Astrocyte (in vitro differentiated cells and primary cell): ENCODE measurements at places on chromosomes 16 and 17. TPM values are rescaled to one million over a fixed set of nuclear protein-coding genes. Genes with fewer than 3 reads are reported as not detected.

- no peak overlapping the region for H3K27ac ChIP-seq
- H3K4me3 ChIP-seq: no peak overlapping the region
- DNase-seq: peak; percentile 3
These were observed 233.1 kb upstream of the AXIN2 start for GRCh38 chr17:65794572-65794971.

DNA sequence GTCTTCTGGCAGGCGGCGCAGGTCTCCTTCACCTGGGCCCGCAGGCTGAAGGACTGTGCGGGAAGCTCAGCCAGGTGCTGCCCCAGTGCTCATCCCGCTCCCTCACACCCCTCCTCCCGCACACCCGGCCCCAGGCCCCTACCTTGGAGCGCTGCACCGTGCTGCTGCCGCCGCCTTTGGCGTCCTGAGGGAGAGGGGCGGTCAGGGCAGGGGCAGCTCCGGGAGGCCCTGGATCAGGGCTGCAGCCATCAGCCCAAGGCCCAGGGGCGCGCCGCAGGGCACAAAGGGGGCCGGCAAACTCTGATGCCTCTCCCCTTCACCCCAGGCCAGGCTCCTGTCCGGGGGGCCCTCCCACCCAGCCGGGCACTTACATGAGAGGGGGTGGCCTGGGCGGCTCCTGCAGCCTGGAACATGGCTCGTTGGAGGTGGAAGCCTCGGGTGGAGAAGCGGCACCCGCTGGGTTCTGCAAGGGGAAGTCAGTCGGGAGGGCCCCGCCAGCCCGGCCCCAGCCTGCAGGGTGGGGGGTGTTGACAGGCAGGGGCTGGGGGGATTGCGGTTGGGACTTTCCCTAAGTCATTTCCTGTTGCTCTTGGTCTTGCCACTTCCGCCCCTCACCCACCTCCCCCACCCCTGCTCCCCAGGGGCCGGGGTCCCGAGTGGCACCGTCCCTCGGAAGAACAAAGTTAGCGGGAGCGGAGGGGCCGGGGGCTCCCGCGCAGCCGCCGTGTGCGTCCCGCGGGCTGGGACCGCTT is 863 bp downstream of the LIMD2 start:
- H3K36me3 ChIP-seq: peaks cover 4% of the 10 kb centered on the region
- DNase-seq: peak; percentile 18
- H3K27me3 ChIP-seq: no peaks in the 10 kb centered on the region
- H3K4me1 ChIP-seq: peaks cover 11% of the 10 kb centered on the region
- H3K4me3 ChIP-seq: peak overlapping the region; percentile 61

DNA sequence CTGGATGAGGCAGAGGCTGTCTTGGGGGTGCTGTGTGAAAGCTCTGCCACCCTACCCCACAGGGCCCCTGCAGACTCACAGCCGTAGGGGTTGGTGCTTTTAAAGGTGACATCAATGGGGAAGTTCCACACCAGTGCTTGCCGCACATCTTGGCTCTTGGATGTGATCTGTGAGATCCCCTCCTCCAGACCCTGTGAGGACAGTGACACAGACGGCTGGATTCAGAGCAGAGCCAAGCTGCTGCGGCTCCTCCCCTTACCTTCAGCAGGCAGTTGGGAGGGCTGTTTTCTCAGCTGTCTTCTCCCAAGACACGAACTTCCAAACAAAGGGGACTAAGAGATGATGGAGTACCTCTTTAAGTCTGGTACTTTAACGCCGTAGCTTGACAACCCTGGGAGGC is 4.8 kb downstream of the B9D1 start:
- H3K27me3 ChIP-seq: no peaks in the 10 kb centered on the region
- DNase-seq: no peak
- H3K4me3 ChIP-seq: no peak overlapping the region
- H3K27ac ChIP-seq: no peak overlapping the region

DNA sequence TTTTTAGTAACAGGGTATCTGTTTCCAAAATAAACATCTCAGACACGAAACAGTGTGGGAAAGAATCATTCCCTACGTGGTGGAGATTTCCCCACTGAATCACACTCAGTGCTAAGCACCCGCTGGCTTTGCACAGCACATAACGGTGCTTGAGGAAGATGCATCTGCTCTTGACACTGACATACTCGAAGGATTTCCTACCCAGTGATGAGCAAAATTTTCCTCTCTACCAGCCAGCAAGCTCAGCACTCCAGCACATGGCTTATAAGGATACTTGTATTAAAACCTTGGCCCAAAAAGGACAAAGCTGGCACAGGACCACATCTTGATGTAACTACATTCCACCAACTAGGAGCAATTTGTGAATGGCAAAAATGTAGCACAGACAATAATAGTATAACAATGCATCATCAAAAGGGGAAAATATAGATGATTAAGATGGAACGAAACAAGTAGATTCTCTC is 59.0 kb downstream of the ANKFY1 start:
- DNase-seq: peak; percentile 96
- H3K27ac ChIP-seq: peak overlapping the region; percentile 80
- no peaks in the 10 kb centered on the region for H3K27me3 ChIP-seq
- no peak overlapping the region for H3K4me3 ChIP-seq

- H3K4me1 ChIP-seq: no peaks in the 10 kb centered on the region
- H3K27ac ChIP-seq: no peak overlapping the region
- no peak for DNase-seq
- H3K4me3 ChIP-seq: no peak overlapping the region
- peaks cover 6% of the 10 kb centered on the region for H3K36me3 ChIP-seq
- H3K27me3 ChIP-seq: no peaks in the 10 kb centered on the region
These were observed 33.5 kb downstream of the NUP93 start for GRCh38 chr16:56763291-56763916.

- H3K27me3 ChIP-seq: no peaks in the 10 kb centered on the region
- H3K4me1 ChIP-seq: no peaks in the 10 kb centered on the region
- no peak for DNase-seq
- H3K27ac ChIP-seq: no peak overlapping the region
- H3K4me3 ChIP-seq: no peak overlapping the region
These were observed 136.8 kb upstream of the CES5A start for GRCh38 chr16:56011808-56012481.

DNA sequence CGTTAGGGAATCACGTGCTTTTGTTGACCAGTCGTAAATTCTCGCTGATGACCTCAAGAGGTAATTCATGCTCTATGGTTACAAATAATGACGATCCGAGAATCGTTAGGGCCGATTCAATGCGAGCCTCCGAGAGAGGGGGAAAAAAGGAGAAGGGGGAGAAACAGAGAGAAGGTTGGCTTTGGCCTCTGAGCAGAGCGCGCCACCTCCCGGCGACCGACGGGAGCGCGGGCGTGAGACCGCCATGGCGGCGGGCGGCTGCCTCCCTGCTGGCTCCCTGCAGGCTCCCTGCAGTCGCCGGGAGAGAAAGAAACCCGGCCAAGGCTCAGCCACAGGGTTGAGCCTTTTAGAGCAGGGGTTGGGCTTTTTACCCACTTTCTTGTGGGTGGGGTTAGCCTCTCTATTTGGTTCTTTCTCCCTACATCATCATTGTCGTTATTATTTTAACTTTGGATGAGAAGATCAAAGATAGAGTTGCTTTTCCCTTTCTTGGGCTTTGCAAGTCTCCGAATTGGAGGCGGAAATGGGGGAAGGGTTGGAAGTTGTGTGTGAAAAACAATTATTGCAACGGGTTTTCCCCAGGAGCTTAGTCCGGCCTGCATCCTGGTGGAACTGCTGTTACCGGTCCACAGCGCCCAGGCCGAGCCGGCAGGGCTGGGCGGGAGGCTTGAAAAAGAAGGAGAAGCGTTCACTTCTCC is 410 bp upstream of the HOXB5 start:
- peak overlapping the region; percentile 31 for H3K27ac ChIP-seq
- peaks cover 78% of the 10 kb centered on the region for H3K27me3 ChIP-seq
- H3K4me1 ChIP-seq: peaks cover 18% of the 10 kb centered on the region

DNA sequence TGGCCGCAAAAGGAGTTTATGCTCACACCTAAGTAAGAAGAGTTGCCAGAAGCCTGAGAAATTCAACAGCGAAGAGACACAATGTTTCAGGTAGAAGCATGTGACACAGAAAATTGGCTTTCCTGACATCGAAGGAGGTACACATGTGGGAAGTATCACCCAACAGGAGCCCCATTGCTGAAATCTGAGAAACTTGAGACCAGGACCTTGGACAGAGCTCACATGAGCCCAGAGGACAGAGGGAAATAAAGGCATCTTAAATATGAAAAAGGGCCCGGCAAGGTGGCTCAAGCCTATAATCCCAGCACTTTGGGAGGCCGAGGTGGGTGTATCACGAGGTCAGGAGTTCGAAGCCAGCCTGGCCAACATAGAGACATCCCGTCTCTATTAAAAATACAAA is 304.1 kb upstream of the C16orf82 start:
- H3K36me3 ChIP-seq: no peaks in the 10 kb centered on the region
- H3K27ac ChIP-seq: no peak overlapping the region

- peak within 1 kb of the TSS; percentile 37 for H3K4me3 ChIP-seq
- H3K36me3 ChIP-seq: no peaks in the 10 kb centered on the region
- H3K27ac ChIP-seq: no peak within 1 kb of the TSS
- peaks cover 60% of the 10 kb centered on the region for H3K27me3 ChIP-seq
These were observed at the start of gene RHBDL3 for GRCh38 chr17:32265192-32265923. Gene RHBDL3, plus strand, starts transcription at chr17:32265832. Its CDS starts 358 bp downstream, at chr17:32266190.

- peaks cover 5% of the 10 kb centered on the region for H3K27me3 ChIP-seq
These were observed 17.6 kb downstream of the TRPV3 start for GRCh38 chr17:3539881-3540540.

The SAP30BP gene
- total RNA-seq: 98.1 and 99.2 TPM in 2 replicates

The CRHR1 gene
- total RNA-seq: 0.20 and 0.38 TPM in 2 replicates

The DPEP2 gene
- not detected in 2 replicates for total RNA-seq

The DHX38 gene
- total RNA-seq: 42.9 and 49.0 TPM in 2 replicates
